ENCODE measurements at places on chromosomes 7 and 10.

DNA sequence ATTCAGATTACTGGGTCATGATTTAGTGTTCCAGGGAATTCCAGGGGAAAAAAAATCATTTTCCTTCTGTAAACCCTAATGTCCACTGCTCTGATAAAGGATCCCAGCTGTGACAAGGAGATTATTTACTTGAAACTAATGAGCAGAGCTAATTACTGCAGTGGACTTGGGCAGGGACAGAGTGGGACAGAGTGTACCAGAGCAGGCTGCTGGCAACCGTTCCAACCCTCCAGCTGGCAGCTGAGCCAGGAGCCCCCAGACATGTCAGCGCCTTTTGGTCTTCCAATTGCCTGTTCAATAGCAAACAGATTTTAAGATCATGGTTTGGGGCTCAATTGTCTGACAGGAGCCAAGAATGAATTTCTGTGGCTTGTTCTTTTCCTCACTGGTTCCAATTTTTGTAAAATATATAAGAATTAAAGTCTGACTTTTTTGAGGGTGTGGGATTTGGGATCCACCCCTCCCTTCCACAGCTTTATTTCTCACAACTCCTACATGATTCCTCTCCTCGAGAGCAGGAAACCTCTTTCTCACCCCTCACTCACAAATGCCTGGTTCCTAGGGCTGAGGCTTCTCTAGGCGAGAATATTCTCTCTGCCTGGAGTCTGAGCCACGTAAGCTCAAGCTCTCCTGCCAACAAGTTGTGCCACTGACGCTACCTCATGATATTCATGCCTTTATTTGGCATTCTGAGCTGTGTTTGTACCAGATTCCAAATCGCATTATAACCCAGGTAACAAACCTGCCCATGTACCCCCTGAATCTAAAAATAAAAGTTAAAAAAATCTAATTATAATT lies 20.6 kb upstream of the FAM180A start:
- DNase-seq = no peak

- DNase-seq = no peak
Measured at GRCh38 chr10:102188298-102188940, 36.2 kb downstream of the NOLC1 start.

- DNase-seq = no peak
Measured at GRCh38 chr7:26664735-26665416, 199.5 kb downstream of the SKAP2 start.

- no peak for DNase-seq
Measured at GRCh38 chr10:12048547-12048946, 5.9 kb upstream of the UPF2 start.

DNA sequence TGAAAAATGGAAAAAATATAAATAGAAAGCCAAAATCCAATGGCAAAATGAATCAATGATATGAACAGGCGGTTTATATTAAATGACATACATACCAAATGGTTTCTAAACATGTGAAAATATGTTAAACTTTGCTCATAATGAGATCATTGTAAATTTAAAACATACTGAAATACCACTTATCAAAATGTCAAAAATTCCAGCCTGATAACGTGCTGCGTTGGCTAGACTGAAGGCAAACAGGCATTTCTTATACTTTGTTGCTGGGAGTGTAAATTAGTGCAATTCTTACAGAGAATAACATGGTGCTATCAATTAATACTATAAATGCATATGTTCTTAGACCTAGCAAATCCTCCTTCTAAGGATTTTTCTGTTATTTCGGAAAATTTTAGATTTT lies 225.8 kb upstream of the FAM3C start:
- no peak for DNase-seq
